ENCODE measurements at places on chromosomes 7 and 10. TPM values are rescaled to one million over a fixed set of nuclear protein-coding genes. Genes with fewer than 3 reads are reported as not detected.

- no peak for DNase-seq
Observed at GRCh38 chr10:100265821-100266485, 1.5 kb downstream of the CWF19L1 start.

DNA sequence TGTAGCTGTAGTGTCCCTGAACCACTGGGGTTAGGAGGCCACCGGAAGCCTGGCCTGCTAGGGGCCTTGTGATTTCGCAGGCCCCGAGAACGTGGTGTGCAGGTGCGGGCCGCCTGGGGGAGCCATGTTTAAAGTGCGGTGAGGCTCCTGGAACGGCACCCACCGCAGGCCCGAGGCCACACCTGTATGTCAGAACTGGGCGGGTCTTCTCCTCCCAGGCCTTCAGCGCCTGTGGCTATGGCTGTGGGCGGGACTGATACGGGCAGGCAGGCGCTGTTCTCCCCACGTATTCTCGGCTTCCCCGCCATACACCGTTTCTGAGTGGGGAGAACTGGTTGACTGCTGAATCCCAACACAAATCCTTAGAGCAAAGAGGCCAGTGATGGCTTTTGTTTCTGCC lies 74.8 kb downstream of the DNAJB6 start:
- peak; percentile 76 for DNase-seq

Gene CYP26A1
- not detected for total RNA-seq

Gene UNCX
- total RNA-seq: not detected

Gene TSC22D4
- 15.2 TPM for total RNA-seq

DNA sequence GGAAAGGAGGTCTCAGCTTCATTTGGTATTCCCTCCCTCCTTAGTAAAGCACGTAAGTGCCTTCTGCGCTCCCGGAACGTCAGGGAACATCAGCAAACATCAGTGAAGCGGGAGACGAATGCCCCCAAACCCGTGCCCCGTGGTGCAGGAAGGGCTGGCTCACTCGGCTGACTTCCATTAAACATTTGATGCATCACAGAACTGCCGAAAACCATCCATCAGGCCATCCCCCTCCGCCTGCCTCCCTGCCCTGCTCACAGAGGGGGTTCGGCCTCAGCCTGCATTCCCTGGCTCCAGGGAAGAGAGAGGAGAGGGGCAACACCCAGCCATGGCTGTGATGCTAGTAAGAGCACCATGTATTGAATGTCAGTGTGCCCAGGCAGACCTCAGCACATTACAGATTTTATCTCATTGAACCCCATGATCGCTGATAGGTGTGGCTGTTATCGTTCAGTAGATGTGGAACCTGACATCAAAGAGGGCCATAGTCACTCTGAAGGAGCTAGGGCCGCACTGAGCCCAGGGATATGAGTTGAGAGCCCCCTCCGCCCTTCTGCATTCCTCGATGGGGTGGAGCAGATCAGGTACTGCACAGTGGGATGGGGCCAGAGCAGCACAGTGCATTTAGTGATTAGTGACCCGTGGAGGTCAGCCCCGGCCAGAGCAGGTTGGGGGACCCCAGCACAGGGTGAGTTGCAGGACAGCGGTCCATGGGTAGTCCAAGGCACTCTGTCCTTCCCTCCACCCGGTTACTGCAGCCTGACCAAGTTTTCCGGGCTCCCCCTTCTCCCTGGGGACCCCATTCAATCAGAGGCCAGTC lies 146.4 kb downstream of the RPS24 start:
- DNase-seq: no peak

GRCh38 chr10:120375666-120376065 lies 81.4 kb upstream of the PLPP4 start:
- no peak for DNase-seq

DNA sequence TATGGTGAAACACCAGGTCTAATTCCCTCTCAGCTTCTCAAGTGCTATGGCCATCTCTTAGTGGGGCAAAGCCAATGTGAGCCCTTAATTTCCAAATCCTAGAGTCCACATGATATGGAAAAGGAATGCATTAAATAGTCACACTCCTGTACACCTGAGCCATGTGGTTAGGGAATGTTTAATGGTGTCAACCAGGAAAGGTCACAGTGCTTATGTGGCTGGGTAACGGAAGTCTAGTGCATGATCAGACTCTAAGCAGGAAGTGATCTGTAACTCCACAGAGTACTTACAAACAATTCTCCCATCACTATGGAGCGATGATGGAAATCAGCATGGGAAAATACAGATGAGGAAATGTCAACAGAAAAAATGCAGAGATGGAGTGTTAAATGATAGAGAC lies 148.8 kb downstream of the MAGI2 start:
- DNase-seq: no peak

DNA sequence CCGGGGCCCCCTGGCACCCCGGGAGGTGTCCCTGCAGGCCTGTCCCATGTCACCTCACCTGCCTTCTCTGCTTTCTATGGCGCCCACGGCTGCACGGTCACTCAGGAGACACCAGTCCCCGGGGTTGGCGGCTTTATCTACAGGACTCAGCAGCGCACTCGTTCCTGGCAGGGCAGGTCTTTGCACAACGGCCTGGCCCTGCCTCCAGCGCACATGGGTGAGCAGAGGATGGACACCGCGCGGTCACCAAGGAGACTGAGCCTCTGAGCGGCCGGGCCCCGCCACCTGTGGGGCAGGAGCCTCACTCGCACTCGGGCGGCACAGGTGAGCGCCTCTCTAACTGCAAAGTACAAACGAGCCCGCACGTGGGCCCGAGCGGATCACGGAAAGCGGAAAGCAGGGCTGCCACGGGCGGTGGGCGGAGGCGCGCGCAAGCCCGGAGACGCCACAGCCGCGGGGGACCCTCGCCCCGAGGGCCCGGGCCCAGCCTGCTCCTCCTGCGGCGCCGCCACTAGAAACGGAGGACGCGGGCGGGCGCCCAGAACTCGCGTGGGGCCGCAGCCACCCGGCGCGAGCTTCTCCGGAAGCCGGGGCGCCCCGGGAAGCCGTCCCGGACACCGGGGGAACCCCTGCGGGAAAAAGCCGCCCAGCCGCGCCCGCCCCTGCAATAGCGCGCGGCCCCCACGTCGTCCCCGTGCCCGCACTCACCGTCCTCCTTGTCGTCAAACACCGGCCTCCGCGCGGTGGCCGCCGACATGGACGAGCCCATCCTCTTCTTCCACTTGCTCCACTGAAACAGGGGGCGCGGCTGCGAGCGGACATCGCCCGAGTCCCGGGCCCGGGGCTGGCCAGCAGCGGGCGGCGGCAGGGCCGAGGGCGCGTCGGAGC lies 642 bp downstream of the STK32C start:
- peak; percentile 7 for DNase-seq

Gene CH25H
- 8.2 TPM for total RNA-seq

Gene ACTA2
- 78.4 TPM for total RNA-seq

DNA sequence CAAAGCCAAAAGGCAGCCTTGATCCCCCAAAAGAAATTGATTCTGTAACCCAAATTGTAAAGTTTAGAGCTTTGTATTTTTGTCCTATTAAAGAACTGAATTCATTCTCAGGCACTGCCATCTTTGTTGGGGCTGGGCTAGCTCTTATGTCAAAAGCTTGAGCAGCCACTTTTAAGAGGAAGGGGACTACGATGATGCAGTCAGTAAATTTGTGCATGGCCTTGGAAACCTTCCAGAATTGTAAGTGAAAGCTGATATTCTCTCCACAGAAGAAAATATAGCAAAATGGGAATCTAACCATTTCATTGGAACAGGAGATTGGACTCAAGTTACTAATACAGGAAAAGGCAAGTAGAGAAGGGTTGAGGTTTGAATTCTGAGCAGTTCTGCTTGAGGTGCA lies 50.1 kb downstream of the RBM20 start:
- no peak for DNase-seq

- DNase-seq: no peak
Observed at GRCh38 chr10:98363220-98363619, 51.8 kb downstream of the PYROXD2 start.

DNA sequence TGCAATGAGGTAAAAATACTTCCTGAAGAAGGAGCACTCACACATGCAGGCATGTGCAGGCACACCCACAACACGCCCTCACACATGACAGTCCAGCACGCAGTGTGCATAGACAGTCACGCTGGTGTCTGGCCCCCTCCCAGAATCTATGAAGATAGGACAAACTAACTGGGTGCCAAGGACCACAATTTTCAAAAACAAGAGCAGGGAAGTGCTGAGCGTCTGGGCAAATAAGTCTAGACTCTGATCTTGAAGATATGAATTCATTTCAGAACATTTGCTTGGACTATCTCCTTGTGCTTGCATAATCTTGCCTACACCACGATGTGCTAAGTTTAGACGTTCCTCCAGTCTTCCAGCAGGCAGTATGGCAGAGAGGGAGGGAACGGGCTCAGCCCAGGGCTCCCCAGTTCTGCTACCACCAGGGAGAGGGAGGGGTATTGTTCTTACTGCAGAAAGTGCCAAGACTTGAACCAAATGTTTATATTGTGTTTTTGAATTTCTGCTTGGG lies 276.5 kb upstream of the KLF6 start:
- DNase-seq: peak; percentile 89

DNA sequence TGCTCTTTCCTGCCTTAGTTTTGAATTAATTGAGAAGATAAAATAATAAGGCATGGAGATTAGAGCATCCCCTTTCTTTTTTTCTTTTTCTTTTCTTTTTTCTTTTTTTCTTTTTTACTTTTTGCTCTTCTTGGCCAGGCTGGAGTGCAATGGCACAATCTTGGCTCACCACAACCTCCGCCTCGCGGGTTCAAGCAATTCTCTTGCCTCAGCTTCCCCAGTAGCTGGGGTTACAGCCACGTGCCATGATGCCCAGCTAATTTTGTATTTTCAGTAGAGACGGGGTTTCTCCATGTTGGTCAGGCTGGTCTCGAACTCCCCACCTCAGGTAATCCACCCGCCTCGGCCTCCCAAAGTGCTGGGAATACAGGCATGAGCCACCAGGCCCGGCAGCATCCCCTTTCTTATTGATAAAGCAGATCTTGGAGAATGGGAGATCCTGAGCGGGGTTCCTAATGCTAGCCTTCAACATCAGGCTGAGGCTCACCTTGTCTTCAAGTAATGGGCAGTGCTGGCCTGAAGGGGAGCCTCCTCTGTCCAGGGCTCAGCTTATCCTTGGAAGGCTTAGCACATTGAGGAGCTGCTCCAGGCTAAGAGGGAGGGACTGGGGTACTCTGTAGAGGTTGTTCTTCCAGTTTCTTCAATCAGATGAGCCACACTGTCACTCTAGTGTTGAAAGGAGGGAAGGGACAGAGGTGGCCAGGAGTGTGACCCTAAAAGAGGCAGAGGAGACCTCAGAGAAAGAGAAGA lies 27.9 kb downstream of the GSTO2 start:
- DNase-seq: no peak

DNA sequence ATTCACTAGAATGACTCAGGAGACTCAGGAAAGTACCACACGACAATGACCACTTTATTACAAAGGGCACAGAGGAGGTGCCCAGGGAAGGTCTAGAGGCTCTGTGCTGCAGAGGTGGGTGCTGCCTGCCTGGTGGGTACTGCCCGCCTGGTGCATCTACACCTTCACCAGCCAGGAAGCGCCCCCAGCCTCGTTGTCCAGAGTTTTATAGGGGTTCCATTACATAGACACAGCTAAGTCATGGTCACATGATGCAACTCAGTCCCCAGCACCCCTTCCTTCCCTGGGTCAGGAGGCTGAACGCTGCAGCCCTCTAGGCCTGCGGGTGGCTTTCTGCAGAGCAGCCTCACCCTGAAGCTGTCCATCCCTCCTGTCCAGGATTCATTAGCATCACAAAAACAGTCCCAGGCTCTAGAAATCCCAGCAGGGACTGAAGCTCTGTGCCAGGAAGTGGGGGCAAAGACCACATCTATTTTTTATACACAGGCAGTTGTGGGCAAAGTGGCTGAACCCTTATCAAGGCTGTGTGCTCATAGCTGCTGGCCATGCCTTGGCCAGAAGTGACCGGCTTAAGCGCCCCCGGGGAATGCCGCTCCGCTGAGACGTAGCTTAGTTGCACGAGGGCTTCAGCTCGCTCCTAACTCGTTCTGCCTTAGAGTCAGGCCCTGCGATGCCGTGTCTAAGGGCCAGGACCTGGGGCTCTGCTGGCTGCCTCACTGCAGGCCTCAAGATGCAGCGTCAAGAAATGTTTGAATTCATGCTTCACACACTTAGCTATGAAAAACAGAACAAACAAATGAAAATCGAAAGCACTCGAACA lies 219.0 kb downstream of the GLRX3 start:
- no peak for DNase-seq

Gene HSPA14
- 7.4 TPM for total RNA-seq

Gene TBX20
- total RNA-seq: not detected

Gene ZNF735
- not detected for total RNA-seq

- DNase-seq: peak; percentile 55
Observed at GRCh38 chr10:109961174-109962001, 38.1 kb upstream of the XPNPEP1 start.

DNA sequence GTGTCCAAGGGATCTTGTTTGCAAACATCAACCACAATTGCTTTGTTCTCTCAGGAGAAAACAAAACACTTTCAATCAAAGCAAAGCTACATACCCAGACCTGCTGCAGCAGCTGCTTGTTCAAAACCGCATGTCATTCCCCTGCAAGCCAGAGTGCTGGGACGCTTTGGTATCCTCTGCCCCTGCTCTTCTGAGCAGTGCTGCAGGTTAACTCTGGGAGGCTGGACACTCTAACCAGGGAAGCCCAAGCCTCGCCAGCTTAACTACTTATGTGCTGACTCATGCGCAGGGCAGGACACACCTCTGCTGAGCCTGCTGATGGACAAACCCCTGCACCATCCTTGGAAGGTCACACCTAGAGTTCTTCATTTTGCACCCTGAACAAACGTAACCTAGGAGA lies 28.2 kb upstream of the ASAH2 start:
- no peak for DNase-seq

- no peak for DNase-seq
Observed at GRCh38 chr7:25574828-25575227, 346.5 kb upstream of the NPVF start.

Gene ANKRD61
- 0.26 TPM for total RNA-seq

Gene MINDY3
- total RNA-seq: 30.8 TPM

Gene DUS4L
- total RNA-seq: 8.8 TPM

- DNase-seq: no peak
Observed at GRCh38 chr7:70619659-70620058, 512.3 kb upstream of the GALNT17 start.

Gene HTR5A
- not detected for total RNA-seq

DNA sequence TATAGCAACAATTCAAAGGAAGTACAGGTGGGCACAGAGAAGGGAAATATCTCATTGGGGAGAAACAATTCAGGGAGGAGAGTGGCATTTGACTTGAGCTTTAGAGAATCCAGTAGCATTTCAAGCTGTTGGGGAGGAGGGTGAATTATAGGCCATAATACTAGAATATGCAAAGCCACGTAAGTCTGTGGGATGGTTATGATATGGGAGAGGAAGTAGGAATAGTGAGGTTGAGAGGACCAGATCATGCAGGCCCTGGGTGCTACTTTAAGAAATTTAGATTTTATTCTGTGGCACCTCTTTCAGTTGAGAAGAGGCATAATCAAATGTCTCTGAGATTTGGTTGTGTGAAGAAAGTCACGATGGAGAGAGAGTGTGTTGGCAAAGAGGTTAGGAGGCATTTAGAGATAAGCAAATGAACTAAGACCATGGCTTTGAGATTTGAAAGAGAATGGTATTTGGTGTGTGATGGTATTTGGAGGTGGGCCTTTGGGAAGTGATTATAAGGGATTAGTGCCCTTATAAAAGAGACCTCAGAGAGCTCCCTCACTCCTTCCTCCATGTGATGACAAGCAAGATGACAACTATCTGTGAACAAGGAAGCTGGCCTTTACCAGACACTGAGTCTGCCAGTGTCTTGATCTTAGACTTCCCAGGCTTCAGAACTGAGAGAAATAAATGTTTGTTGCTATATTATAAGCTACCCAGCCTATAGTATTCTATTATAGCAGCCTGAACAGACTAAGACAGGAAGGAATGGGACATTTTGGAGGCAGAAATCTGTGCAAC lies 15.1 kb downstream of the ADD3 start:
- no peak for DNase-seq
